ENCODE measurements at places on chromosomes 3 and 15. TPM values are rescaled to one million over a fixed set of nuclear protein-coding genes. Genes with fewer than 3 reads are reported as not detected.

Gene SLC38A3
- polyA plus RNA-seq = 1.3 TPM

Gene CCDC9B
- polyA plus RNA-seq = 50.5 TPM

Gene DNAH12
- polyA plus RNA-seq = not detected

Gene PIK3CA
- polyA plus RNA-seq = 5.6 TPM

Gene MCF2L2
- 0.38 TPM for polyA plus RNA-seq

Gene FBXO40
- 14.1 TPM for polyA plus RNA-seq

Gene LRRC49
- 2.6 TPM for polyA plus RNA-seq

Gene ADAMTSL3
- 0.83 TPM for polyA plus RNA-seq

Gene ACKR4
- polyA plus RNA-seq = 0.29 TPM

Gene GOLGA8Q
- 0.34 TPM for polyA plus RNA-seq

Gene FHIT
- polyA plus RNA-seq = 2.1 TPM

Gene PPCDC
- polyA plus RNA-seq = 24.3 TPM

All from psoas muscle (tissue), 8 donors.